ENCODE measurements at places on chromosomes 7 and 10.

GRCh38 chr7:152544481-152544927 is 108.7 kb upstream of the KMT2C start:
- H3K4me1 ChIP-seq, result no peaks in the 10 kb centered on the region
- no peaks in the 10 kb centered on the region for H3K36me3 ChIP-seq
- no peak overlapping the region for H3K4me3 ChIP-seq
- DNase-seq, result no peak
- peaks cover 2% of the 10 kb centered on the region for H3K27me3 ChIP-seq

DNA sequence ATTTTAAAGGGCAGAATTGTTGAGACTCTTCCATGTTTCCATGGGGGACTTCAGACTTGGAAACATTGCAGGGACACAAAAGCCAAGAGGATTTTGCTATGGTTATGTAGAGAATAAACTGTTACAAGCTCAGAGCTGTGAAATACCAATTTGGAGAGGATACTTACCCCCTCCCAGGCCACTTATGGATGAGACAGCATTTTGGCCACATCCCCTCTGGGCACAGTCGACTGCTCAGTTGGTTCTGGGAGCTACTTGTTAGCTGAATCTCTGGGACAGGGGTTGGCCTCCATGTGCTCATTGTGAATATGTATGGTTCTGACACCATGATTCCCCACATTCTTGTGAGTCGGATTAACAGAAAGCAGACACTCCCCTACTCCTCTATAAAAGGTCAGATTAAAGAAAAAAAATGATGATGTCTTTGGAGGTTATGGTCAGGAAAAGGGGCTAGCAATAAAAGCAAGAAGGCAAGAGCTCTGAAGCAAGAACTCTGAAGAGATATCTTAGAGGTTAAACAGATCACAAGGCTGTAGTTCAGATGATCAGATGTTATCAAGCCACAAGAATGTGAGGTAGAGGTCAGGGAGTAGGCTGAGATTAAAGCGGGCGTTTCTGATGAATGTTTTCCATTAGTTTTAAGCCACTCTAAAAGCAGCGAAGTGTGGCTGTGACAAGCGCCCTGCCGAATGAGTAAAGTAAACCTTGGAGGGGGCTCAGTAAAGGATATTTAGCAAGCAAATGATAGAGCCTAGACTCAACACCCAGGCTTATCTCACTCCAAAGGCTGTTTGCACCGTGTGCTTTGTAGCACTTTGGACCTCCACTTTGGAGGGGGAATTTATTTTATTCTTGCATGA is 17.2 kb downstream of the STAMBPL1 start:
- DNase-seq, result no peak
- H3K4me3 ChIP-seq, result peak overlapping the region; percentile 42
- peaks cover 41% of the 10 kb centered on the region for H3K4me1 ChIP-seq
- H3K27me3 ChIP-seq, result no peaks in the 10 kb centered on the region
- peak overlapping the region; percentile 68 for H3K27ac ChIP-seq

DNA sequence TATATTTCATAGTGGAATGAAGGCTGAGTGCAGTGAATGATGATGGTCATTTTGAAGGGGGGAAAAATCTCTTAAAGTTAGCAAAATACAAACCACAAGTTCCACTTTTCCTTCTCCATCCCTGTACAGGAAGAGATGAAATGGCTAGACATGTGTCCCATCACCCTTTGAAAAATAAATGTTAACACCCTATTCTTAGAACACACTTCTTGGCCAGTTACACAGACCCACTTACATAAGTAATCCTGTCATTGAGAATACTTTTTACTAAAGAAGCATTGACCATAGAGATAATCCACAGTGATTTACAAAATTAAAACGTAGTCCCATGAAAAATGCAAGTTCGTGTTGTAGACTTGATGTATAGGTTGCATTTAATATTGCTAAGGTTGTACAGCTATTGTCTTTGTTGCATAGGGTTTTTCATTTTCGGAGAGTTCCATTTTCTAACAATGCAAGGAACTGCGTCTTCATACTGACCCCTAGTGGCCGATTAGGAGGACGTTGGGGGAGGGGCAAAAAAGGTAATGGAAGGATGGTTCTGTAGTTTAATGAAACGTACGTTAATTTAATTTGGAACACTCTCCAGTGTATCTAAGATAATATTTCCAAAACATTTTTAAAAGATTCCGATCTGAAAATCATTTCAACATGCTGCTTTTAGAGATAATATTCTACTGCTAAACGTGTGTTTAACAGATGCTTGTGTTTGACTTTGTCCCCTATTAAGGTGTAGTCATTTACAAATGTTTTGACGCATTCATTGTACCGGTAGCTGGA is 60.9 kb downstream of the ARMC3 start:
- H3K27ac ChIP-seq, result no peak overlapping the region
- peak; percentile 77 for DNase-seq
- H3K27me3 ChIP-seq, result peaks cover 6% of the 10 kb centered on the region
- H3K36me3 ChIP-seq, result no peaks in the 10 kb centered on the region

GRCh38 chr7:38299275-38299931 is 26.0 kb upstream of the TARP start:
- no peak overlapping the region for H3K27ac ChIP-seq
- H3K4me3 ChIP-seq, result no peak overlapping the region
- peaks cover 9% of the 10 kb centered on the region for H3K4me1 ChIP-seq
- H3K36me3 ChIP-seq, result no peaks in the 10 kb centered on the region
- DNase-seq, result no peak

GRCh38 chr7:84196084-84196503 is 1.5 kb upstream of the SEMA3A start:
- no peak overlapping the region for H3K4me3 ChIP-seq
- no peak for DNase-seq
- peaks cover 4% of the 10 kb centered on the region for H3K4me1 ChIP-seq
- no peaks in the 10 kb centered on the region for H3K27me3 ChIP-seq
- H3K36me3 ChIP-seq, result no peaks in the 10 kb centered on the region

GRCh38 chr10:126580873-126581647 is 89.4 kb downstream of the C10orf90 start:
- H3K36me3 ChIP-seq, result no peaks in the 10 kb centered on the region
- no peak overlapping the region for H3K4me3 ChIP-seq
- DNase-seq, result no peak
- H3K27ac ChIP-seq, result no peak overlapping the region
- peaks cover 7% of the 10 kb centered on the region for H3K27me3 ChIP-seq
- no peaks in the 10 kb centered on the region for H3K4me1 ChIP-seq

DNA sequence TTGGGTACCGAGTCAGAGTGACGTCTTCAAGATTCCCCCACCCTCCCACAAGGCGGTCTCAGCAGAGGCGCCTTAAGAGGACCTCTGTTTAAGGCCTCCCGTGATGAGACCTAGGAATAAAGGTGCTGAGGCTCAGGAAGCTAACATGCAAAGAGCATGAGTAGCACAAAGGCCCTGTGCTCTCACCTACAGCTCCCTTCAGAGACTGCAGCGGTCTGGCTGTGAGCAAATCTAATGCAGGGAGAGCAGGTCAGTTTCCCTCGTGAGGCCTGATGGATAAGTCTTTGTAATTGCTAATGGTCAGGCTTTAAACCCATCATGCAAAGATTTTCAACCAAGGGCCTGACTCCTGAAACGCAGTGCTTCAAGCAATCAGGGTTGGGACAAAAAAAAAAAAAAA is 909.3 kb upstream of the GHITM start:
- H3K4me1 ChIP-seq, result no peaks in the 10 kb centered on the region
- no peak for DNase-seq
- no peak overlapping the region for H3K27ac ChIP-seq
- no peak overlapping the region for H3K4me3 ChIP-seq
- H3K27me3 ChIP-seq, result no peaks in the 10 kb centered on the region

DNA sequence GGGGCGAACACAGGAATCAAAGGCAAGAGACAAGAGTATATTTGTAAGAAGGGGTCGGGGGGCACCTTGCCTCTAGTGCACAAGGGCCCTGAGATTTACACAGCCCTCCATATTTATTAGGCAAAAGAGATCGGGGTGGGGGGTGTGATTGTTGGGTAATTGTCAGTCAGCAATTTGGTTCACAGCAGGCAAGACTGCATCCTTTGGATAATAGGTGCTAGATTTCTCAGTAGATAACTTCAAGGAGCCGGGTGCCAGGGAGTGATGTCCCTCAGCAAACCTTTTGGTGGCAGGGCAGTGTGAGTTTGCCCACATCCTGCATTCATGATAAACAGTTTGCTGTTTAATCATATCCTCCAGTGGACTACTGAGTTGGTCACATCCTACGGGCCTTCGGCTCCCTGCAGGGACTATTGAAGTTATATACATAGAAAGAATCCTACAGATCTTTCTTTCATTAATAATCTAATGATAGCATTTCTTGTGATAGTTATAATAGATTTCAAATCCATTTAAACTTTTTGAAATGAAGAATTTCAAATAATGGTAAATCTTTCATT is 178.5 kb downstream of the GNAI1 start:
- no peak overlapping the region for H3K4me3 ChIP-seq
- DNase-seq, result no peak
- no peaks in the 10 kb centered on the region for H3K36me3 ChIP-seq
- H3K4me1 ChIP-seq, result no peaks in the 10 kb centered on the region

- no peak overlapping the region for H3K4me3 ChIP-seq
- peaks cover 1% of the 10 kb centered on the region for H3K27me3 ChIP-seq
- no peaks in the 10 kb centered on the region for H3K36me3 ChIP-seq
- DNase-seq, result no peak
- no peak overlapping the region for H3K27ac ChIP-seq
Observed at GRCh38 chr10:106716381-106716780, 448.1 kb downstream of the SORCS1 start.

- H3K36me3 ChIP-seq, result no peaks in the 10 kb centered on the region
- no peak overlapping the region for H3K4me3 ChIP-seq
- H3K27ac ChIP-seq, result no peak overlapping the region
- H3K27me3 ChIP-seq, result no peaks in the 10 kb centered on the region
Observed at GRCh38 chr10:25263931-25264330, 89.1 kb downstream of the GPR158 start.

DNA sequence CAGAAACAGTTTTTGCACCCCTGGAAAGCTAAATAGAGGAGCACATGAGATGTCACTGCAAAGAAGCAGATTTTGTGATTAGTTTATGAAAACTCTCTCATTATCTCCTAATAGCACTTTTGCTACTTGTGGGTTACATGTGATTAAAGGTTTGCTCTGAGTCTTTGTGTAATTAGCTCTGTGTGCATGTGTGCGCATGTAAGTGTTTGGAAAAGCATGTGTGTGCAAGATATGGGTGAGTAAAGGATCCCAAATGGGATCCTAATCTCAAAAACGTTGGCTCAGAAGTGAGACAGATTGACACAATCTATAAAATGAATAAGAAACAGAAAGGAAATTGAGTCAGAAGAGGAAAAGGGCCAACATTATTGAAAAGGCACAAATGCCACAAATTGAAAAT is 104.5 kb downstream of the SKIDA1 start:
- H3K27ac ChIP-seq, result no peak overlapping the region
- H3K4me1 ChIP-seq, result no peaks in the 10 kb centered on the region
- no peak for DNase-seq
- no peak overlapping the region for H3K4me3 ChIP-seq
- no peaks in the 10 kb centered on the region for H3K36me3 ChIP-seq

GRCh38 chr10:117370205-117370604 is 5.0 kb downstream of the PDZD8 start:
- H3K27me3 ChIP-seq, result no peaks in the 10 kb centered on the region
- H3K4me1 ChIP-seq, result peaks cover 29% of the 10 kb centered on the region
- DNase-seq, result no peak
- peak overlapping the region; percentile 88 for H3K27ac ChIP-seq
- peaks cover 6% of the 10 kb centered on the region for H3K36me3 ChIP-seq
- H3K4me3 ChIP-seq, result no peak overlapping the region

DNA sequence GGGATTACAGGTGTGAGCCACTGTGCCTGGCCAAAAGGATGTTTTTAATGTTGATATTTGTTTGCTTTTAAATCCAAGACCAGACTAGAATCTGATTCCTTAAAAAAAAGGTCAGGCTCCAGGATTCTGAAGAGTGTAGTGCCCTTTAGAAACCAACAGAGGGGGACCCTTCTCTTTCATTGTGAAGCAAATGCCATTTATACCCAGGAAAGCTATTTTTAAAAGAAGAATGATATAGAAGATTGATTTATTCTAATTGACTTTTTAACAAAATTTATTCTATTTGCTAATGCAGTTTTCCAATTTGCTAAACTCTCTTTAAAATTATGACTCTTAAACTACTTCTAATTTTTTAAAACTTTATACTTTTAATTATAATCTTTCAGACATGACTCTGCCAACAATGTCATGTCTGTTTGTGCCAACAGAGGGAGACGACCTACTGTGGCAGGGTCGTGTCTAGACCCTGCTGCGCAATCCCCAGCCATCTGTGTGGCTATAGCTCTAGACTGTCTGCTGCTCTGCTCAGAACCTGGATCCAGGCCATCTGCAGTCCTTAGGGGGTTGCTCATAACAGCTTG is 201.0 kb upstream of the IMMP2L start:
- H3K27ac ChIP-seq, result no peak overlapping the region
- no peaks in the 10 kb centered on the region for H3K36me3 ChIP-seq
- DNase-seq, result no peak
- no peak overlapping the region for H3K4me3 ChIP-seq
- H3K27me3 ChIP-seq, result peaks cover 2% of the 10 kb centered on the region
- no peaks in the 10 kb centered on the region for H3K4me1 ChIP-seq

- H3K27ac ChIP-seq, result no peak overlapping the region
- no peak for DNase-seq
- peaks cover 11% of the 10 kb centered on the region for H3K4me1 ChIP-seq
- no peaks in the 10 kb centered on the region for H3K36me3 ChIP-seq
- peak overlapping the region; percentile 1 for H3K4me3 ChIP-seq
Observed at GRCh38 chr10:30048768-30049517, 10.4 kb downstream of the JCAD start.

DNA sequence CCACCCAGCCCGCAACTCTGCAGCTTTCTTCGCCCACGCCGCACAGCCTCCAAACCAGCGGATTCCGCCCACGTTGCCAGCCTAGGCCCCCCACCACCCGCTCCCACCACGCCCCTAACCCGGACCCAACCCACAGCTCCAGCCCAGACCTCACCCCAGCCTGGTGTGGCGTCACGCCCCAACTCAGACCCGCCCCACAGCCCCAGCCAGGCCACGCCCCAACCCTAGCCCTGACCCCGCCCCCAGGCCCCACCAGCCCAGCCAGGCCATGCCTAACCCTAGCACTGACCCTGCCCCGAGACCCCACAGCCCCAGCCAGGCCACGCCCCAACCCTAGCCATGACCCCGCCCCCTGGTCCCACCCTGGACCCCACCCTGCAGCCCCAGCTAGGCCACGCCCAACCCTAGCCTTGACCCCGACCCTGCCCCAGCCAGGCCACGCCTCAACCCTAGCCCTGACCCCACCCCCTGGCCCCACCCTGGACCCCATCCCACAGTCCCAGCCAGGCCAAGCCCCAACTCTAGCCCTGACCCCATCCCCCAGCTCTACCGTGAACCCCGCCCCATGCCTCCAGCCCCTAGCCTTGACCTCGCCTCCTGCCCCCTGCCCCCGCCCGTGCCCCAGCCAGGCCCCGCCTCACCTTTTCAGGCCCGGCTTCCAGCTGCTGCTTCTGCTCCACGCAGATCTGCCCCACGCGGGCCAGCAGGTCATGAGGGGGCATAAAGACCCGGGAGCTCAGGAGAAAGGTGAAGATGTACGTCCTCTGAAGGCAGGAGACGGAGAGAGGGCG is 64.0 kb downstream of the RASGEF1A start:
- H3K36me3 ChIP-seq, result no peaks in the 10 kb centered on the region
- peaks cover 6% of the 10 kb centered on the region for H3K4me1 ChIP-seq
- no peak overlapping the region for H3K27ac ChIP-seq
- H3K4me3 ChIP-seq, result peak overlapping the region; percentile 70

- H3K4me3 ChIP-seq, result no peak overlapping the region
- H3K36me3 ChIP-seq, result peaks cover 59% of the 10 kb centered on the region
- no peaks in the 10 kb centered on the region for H3K27me3 ChIP-seq
- no peaks in the 10 kb centered on the region for H3K4me1 ChIP-seq
Observed at GRCh38 chr10:99880080-99880835, 97.8 kb downstream of the ABCC2 start.

Data from memory B cell (primary cell).